Cardiac septum (tissue), 1 donor: ENCODE measurements at places on chromosomes 6 and 20. TPM values are rescaled to one million over a fixed set of nuclear protein-coding genes. Genes with fewer than 3 reads are reported as not detected.
A peak's percentile ranks its signal among the peaks of the same experiment; 100 is the strongest.

Gene METTL24
- total RNA-seq, result 2.0 TPM

Gene C20orf96
- 3.7 TPM for total RNA-seq

Gene C20orf202
- 0.13 TPM for total RNA-seq

Gene FAM83D
- 0.62 TPM for total RNA-seq

Gene LINC00237
- total RNA-seq, result not detected

Gene EYA2
- 0.40 TPM for total RNA-seq

Gene GJA1
- 268 TPM for total RNA-seq

Gene LY6G6F
- total RNA-seq, result not detected

Gene HAO1
- not detected for total RNA-seq

- DNase-seq, result no peak
Observed at GRCh38 chr20:21105429-21106170, 558 bp downstream of the LINC00237 start.

DNA sequence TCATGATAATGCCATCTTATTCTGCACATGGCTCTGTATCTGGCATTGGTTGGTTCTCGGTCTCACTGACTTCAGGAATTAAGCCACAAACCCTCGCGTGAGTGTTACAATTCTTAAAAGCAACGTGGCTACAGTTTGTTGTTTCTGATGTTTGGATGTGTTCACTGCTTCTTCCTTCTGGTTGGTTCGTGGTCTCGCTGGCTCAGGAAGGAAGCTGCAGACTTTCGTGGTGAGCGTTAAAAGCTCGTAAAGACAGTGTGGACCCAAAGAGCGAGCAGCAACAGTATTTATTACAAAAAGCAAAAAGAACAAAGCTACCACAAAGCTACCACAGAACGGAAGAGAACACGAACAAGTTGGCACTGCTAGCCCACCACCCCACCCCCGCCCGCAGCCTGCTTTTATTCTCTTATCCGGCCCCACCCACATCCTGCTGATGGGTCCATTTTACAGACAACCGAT is 51.1 kb downstream of the MYLIP start:
- DNase-seq, result no peak

GRCh38 chr20:54123587-54124180 is 50.1 kb downstream of the CYP24A1 start:
- DNase-seq, result no peak

GRCh38 chr6:142478117-142478516 is 176.3 kb downstream of the ADGRG6 start:
- DNase-seq, result no peak

- no peak for DNase-seq
Observed at GRCh38 chr6:2734488-2735166, 16.1 kb downstream of the MYLK4 start.

DNA sequence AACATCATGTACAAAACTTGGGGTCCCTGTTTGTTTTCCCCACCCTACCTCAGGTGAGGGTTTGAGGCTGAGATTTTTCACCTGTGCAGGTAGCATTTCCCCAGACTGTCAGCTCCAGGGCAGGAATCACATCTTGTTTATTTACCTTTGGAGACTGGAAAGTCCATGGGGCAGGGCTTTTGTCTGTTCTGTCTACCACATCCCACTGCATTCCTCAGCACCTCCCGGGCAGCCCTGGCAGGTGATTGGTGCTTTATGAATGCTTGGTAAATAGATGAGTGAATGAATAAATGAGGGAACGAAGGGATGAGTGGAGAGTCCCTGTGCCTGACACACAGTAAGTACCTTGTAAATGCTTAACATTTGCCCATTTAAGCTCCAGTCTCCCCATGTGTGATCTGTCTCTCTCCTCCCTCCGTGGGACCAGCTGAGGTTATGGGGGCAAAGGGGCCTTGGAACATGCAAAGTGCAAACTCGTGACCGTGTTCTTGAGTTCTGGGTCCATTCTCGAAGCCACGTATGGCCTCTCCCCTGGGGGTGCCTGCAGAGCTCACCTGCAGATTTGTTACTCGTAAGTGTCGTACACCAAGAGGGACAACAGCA is 69.7 kb upstream of the PMEPA1 start:
- DNase-seq, result no peak

- peak; percentile 79 for DNase-seq
Observed at GRCh38 chr6:43951063-43951755, 176.0 kb downstream of the MRPL14 start.

GRCh38 chr6:130756824-130757223 is 70.4 kb upstream of the SMLR1 start:
- DNase-seq, result no peak

DNA sequence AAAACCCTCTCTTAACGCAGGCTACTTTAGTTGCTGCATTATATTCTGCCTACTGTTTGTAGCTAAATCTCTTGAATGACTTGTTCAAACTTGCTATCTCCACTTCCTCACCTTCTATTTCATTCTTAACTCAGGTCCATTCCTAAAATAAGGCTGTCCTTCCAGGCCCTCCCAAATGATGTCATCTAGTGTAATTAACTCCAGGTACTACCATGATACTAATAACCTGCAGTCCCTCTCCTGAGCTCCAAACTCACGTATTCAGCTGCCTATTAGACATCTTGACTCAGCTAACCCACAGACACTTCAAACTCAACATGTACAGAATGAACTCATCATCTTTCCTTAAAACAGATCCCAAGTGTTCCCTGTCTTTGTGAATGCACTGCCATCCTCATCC is 10.5 kb upstream of the TOP1 start:
- no peak for DNase-seq

- DNase-seq, result no peak
Observed at GRCh38 chr20:5592823-5593739, 157.1 kb upstream of the SHLD1 start.

DNA sequence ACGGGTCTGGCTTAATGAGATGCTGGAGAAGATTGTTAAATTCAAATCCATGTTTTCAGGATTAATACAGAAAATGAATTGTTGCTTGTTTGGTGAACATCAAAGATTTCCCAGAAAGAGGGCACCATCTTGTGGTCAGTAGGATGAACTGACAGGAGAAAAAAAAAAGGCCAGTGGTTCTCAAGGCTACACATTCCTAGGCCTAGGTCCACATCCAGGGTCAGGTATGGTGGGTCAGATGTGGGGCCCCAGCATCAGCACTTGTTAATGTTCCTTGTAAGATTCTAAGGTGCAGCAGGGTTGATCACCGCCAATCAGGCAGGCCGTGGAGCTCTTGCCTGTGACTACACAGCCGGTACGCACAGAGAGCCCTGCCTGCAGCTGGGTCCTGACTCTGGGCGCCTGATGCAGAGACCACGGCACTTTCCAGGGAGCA is 34.0 kb upstream of the FOXO3 start:
- DNase-seq, result no peak

DNA sequence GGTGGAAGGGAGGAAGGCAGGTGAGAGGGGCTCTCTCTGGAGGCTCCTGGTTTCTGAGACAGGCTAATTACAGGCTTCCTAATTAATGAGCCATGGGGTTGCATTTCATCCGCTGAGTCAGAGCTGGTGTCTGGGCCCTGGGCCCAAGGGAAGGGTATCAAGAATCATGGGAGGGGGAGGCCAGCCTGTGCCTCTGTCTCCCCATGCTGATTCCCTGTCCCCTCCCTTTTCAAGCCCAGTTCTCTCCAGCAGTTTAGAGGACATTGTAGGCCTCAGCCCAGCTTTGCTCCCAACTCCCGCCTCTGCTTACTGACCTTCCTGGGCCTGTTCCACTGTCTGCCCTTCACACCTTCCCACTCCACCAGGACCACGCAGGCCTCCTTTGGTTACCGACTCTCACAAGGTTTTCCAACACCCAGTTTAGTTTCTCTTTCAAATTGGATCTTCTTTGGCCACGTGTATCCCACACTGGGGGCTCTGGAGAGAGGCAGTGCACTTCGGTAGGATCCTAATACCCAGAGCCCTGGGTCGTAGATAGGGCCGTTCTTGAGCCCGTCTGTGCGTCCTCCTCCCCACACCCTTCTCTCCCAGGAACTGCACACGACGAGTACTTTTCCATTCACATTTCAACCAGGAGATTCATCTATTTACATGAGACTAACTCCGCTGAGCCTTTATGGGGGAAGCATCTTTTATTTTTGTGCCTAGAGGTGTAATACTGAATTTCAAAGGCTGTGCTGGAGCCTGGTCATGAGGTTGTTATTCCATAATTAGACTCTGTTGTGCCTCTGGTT is 18.2 kb upstream of the AVP start:
- DNase-seq, result no peak

- no peak for DNase-seq
Observed at GRCh38 chr20:19440660-19441527, 228.5 kb downstream of the SLC24A3 start.

GRCh38 chr6:51613558-51613957 is 473.9 kb downstream of the PKHD1 start:
- no peak for DNase-seq

DNA sequence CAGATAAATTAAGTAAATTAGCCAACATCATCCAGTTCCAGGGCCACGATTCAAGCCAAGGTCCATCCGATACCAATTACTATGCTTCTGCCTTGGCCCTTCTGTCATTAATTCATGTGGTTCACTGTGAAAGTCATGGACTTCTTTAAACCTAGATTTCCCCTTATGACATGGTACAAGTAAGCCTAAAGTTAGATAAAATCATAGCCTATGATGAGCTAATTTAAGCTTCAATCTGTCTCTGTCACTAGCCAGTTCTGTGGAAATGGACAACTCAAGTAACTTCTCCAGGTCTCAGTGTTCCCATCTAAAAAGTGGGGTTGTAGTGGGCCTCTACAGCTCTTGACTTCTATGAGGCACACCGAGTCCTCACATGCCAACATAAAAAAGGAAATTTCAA is 225.5 kb upstream of the MARCKS start:
- no peak for DNase-seq

DNA sequence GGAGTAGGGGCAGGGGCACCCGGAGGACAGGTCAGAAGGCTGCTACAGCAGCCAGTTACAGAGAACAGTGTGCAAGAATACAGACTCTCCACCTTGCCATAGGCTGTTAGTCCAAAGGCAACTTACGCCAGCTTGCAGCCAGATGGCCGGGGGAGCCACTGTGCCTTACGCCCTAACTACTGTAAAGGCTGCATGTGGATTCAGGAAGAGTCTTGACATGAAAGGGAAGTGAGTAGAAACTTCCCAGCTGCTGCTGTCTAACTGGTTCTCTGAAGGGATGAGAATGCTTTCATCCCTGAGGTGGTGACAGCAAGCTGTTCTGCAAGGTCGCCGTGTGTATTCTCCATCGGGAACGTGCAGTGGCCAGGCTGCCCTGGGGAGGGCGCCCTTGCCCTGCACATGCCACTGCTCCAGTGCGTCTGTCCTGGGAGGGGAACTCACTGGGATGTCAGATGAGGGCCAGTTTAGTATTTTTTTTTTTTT is 46.1 kb downstream of the LYRM4 start:
- DNase-seq, result no peak

DNA sequence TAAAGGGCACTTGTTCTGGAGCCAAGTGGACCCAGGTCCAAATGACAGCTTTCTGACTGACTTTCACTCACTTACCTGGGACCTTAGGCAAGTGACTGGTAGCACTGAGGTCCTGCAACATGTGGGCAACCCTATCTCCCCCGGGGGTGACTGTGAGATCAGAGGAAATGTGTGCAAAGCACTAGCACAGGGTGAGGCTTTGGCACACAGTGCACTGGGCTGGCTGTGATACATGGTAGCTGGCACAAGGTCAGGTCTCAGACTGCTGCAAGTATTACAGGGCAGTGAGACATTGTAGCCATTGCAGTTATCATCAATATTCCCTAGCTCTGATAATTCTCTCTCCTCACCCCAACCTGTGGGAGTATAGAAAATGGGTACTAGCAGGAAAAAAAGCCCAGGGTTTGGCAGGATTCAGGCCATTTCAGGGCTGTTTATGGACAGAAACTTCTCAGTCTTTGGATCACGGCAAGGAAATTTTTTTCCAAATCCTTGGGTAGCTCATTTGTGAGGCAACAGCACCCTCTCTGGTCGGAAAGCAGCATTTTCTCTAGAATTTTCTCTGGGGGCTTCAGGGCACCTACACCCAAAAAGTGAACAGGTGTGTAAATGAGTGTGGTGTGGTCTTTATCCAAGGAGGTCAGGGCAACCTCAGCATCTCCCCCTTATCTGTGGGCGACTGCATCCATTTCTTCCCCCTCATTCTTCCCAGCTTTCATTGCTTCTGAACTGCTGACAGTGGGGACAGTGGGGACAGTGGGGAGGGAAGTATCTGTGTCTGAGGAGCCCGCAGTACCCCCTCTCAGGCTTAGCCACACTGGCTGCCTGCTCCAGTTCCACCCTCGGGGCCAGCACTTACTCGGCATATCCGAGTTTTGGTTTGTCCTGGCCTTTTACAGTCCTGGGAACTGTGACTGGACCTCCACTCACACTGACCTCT is 148.7 kb upstream of the PHACTR3 start:
- no peak for DNase-seq

DNA sequence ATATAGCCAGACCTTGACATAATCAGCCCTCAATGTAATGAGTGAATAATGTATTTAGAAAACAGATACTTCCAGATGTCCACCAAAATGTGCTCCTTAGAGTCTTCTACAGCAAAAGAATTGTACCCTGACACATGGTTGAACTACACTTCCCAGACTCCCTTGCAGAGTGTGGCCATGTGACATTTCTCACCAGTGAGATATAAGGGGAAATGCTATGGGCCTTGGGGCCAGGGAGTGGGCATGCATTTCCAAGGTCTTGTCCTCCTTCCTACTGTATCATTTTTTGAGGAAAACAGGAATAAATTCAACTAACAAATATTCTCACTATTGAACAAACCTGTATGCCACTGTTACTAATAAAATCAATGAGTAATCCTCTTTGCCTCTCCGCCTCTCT is 211.4 kb upstream of the SMLR1 start:
- DNase-seq, result no peak

GRCh38 chr6:58290177-58290576 is 972.7 kb downstream of the PRIM2 start:
- no peak for DNase-seq

DNA sequence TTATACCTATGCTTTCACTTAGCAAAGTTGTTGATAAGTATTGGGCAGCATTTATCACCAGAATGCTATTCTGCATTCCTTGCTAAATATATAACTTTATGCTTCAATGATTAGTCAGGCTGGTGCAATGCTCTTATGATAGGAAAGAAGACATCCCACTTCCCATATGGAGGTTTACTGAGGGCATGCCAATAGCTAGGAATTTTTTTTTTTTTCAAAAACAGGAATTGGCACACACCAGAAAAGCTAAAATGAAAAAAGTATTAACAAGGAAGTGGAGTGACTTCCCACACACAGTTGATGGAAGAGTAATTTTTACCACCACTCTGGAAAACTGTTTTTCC is 90.8 kb downstream of the FRK start:
- no peak for DNase-seq

GRCh38 chr6:46876126-46876525 is 45.6 kb downstream of the ADGRF5 start:
- DNase-seq, result peak; percentile 77

- DNase-seq, result no peak
Observed at GRCh38 chr6:78533426-78533825, 333.9 kb upstream of the IRAK1BP1 start.

GRCh38 chr6:7087066-7087465 is 20.7 kb upstream of the RREB1 start:
- DNase-seq, result no peak

GRCh38 chr20:6238421-6238820 is 115.6 kb upstream of the FERMT1 start:
- DNase-seq, result no peak

- no peak for DNase-seq
Observed at GRCh38 chr6:105459049-105459448, 56.2 kb upstream of the PREP start.
